CD8-positive, alpha-beta memory T cell (primary cell): ENCODE measurements at places on chromosomes 2 and 18. TPM values are rescaled to one million over a fixed set of nuclear protein-coding genes. Genes with fewer than 3 reads are reported as not detected.

The EML6 gene
- total RNA-seq, result 2.3 TPM

DNA sequence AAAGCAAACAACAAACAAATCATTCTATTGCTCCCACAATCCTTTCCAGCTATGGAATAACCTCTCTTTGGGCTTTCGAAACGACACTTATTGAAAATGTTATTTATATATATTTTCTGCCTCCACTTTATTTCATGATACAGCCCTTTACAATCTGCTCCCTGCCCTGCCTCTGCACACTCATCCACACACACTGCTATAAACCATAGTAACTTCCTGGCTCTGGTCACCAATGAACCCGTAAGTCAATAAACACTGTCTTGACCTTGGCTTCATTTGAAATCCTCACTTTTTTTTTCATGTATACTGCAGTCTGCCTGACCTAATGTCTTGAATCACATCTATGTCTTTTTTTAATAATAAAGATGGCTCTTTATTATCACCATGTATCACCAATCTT, 161.5 kb downstream of the SLC39A10 start:
- H3K27ac ChIP-seq, result no peak overlapping the region
- no peak for DNase-seq
- no peak overlapping the region for H3K4me3 ChIP-seq

DNA sequence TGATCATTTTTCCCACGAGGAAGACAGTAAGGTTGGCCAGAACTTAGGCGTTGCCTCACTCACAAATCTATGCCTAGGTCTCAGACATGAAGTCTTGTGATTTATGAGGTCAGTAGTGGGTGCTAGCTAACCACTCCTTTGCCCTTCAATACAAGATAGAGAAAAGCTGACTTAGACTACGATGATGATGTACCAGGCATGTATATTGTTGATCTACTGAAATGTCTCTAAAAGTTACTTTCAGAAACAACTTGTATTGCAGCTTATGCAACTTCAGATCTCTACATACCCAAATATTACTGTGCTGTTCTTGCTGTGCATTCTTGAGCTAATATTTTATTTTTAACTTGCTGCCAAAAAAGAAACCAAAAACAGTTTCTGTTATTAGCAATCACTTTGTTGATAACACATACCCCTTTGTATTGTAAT, 30.6 kb downstream of the MAPRE2 start:
- H3K36me3 ChIP-seq, result no peaks in the 10 kb centered on the region
- H3K27me3 ChIP-seq, result no peaks in the 10 kb centered on the region
- no peak overlapping the region for H3K4me3 ChIP-seq
- H3K27ac ChIP-seq, result no peak overlapping the region
- peaks cover 5% of the 10 kb centered on the region for H3K4me1 ChIP-seq

GRCh38 chr2:77552956-77553355, 30.8 kb upstream of the LRRTM4 start:
- DNase-seq, result no peak
- H3K4me3 ChIP-seq, result no peak overlapping the region
- H3K27ac ChIP-seq, result no peak overlapping the region
- H3K4me1 ChIP-seq, result no peaks in the 10 kb centered on the region
- no peaks in the 10 kb centered on the region for H3K36me3 ChIP-seq

GRCh38 chr2:99442837-99443236, 47.0 kb downstream of the REV1 start:
- peaks cover 12% of the 10 kb centered on the region for H3K36me3 ChIP-seq
- no peak for DNase-seq
- H3K4me3 ChIP-seq, result no peak overlapping the region
- H3K27me3 ChIP-seq, result no peaks in the 10 kb centered on the region
- H3K27ac ChIP-seq, result no peak overlapping the region
